ENCODE measurements at places on chromosomes 4 and X.

DNA sequence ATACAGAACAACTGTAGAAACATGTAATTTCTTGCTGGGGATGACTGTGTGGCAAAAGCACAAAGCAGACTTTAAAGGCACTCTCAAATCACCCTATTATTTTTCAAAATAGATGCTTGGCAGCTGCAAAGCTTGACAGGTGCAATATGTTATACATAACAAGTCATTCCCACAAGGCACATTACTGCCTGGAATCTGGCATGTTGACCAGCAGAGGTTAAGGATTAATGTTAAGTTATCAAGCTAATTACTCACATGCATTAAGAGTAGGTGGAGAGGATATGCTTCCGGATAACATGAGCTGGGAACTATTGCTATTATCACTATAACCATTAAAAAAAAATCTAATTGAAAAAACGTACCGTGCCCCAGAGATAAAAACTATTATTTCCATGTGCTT lies 17.8 kb downstream of the ANOS1 start:
- DNase-seq, result no peak

DNA sequence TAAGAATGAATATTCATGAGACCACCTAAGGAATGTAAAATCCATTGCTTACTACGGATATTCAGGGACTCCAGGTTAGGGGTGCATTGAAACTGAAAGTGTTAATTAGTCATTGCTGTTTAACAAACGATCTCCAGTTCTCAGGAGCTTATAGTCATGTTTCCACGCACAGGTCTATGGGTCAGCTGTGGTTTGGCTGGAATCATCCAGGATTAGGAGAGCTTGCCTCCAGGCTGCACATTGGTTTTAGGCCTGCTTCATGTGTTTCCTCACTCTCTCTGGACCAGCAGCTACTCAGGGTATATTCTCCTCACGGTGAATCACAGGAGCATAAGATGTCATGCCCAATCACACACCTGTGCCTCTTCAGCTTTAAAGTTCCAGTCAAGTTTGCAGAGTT lies 98.9 kb downstream of the ATXN3L start:
- no peak for DNase-seq

DNA sequence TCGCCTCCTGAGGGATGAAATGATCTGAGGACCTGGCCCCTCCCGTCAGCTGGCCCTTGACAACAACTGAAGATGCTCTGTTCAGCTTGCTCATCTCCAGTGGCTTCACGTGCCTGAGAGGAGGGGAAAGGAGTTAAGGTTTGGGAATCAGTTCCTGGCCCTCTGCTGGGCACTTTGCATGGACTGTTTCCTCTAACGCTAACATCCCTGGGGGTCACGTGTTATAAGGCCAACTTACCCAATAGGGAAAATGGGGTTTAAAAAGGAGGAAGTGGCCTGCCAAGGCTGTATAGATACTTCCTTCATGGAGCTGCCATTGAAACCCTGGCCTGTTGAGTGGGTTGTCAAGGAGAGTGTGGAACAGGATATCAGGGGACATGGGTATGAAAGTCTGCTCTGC lies 65.6 kb downstream of the OR13H1 start:
- no peak for DNase-seq

DNA sequence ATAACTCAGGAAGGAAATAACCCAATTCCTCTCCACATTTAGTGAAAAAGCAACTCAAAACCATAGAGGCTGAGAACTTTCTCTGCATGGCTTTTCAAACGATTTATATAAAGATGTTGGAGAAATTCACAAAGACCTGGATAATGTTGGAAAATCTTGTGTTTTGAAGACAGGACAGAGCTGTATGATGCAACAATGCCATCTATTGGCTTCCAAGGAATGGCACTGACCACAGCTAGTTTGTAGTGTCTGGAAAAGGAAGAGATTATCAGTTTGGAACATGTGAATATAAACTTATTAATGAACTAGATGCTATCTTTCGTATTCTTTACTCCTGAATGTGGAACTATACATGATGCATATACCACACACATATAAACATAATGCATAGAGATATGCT lies 503.6 kb downstream of the IL1RAPL1 start:
- DNase-seq, result no peak

- DNase-seq, result no peak
Observed at GRCh38 chrX:152299787-152300186, 151.3 kb downstream of the GABRA3 start.

All from activated CD4-positive, alpha-beta T cell treated with anti-CD3 and anti-CD28 coated beads for 1 hour (primary cell).